Stimulated activated CD4-positive, alpha-beta T cell treated with anti-CD3 and anti-CD28 coated beads, Interleukin-4, amount 100 ng/mL, for 1 hour (primary cell): ENCODE measurements at places on chromosomes 5 and 9.

DNA sequence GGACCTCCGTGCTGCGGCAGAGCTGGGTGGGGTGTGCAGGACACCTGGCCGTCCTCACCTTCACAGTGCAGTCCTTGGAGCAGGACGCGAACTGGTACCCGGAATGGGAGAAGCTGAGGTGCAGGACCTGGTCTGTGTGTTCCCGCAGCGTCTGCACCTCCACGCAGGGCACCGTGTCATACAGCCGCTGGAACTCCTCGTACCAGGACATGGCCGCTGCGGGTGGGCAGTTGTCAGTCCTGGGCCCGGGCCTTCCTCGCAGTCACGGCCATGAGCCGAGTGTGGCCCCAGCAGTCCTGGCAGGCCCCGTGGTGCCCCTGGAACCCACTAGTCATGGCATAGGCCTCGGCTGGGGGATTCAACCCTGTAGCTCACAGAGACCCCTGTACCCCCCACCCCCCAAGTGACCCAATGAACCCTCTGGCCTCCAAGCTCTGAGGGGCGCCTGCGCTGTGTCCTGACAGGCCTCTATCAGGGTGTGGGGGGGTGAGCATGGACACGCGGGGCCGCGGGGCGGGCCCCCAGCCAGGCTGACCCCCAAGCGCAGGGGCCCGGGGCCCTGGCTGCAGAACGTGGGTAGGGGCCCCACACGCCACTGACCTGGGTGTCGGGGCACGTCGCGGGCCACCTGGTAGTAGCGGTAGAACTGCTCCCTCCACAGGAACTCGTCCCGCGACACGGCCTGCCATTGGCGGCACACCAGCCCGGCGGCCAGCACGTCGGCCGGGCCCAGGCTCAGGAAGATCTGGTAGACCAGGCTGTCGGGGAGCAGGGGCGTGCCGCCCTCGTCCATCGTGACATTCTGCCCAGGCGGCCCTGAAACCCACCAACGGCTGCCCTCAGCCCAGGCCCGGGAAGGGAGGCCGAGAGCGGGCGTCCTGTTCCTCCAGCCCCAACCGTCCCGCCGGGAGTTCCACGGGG is 987 bp downstream of the FBXW5 start:
- peak; percentile 31 for DNase-seq

- no peak for DNase-seq
These were observed 75.0 kb upstream of the SAP30L start for GRCh38 chr5:154370813-154371212.

- no peak for DNase-seq
These were observed 15.6 kb downstream of the FCN2 start for GRCh38 chr9:134895908-134896833.

GRCh38 chr5:93219641-93220145 is 361.3 kb downstream of the NR2F1-AS1 start:
- no peak for DNase-seq

DNA sequence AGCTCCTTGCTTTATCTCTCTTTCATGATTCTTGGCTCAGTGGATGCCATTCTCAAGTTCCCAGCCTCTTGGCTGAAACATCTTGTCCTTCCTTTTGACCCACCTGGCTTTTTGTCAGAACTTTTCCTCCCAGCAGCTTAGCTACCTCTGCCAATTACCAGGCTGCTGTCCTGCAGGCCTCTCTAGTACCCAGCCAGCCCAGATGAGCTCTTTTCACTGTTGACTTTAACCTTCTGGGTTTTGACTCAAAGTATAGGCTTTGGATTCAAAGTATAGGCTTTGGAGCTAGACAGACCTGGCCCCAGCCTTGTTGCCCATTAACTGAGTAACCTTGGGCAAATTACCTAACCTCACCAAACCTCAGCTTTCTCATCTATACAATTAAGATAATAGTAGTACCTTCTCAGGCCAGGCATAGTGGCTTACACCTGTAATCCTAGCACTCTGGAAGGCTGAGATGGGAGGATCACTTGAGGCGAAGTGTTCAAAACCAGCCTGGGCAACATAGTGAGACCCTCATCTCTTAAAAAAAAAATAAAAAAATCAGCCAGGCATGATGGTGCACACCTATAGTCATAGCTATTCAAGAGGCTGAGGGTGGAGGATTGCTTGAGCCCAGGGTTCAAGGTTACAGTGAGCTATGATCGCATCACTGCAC is 6.6 kb upstream of the TMEFF1 start:
- no peak for DNase-seq

- DNase-seq: no peak
These were observed 71.6 kb downstream of the ERCC6L2 start for GRCh38 chr9:95947118-95947517.

DNA sequence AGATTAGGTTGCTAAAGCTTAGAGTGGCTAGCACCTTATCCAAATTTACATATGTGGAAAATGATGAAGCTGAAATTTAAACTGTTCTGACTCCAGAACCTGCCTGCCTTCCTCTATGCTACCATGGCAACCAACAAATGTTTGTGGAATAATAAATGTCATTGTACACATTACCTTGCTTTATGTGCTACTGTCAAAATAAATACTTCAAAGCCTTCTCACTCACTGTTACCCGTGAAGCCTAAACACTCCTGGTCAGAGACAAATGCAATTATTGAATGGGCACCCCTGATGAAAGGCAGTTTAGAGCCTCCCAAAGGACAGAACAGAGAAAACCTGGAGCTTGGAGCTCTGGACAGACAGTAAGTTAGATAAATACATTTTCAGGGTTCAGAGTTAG is 158.6 kb downstream of the FAM114A2 start:
- DNase-seq: no peak

DNA sequence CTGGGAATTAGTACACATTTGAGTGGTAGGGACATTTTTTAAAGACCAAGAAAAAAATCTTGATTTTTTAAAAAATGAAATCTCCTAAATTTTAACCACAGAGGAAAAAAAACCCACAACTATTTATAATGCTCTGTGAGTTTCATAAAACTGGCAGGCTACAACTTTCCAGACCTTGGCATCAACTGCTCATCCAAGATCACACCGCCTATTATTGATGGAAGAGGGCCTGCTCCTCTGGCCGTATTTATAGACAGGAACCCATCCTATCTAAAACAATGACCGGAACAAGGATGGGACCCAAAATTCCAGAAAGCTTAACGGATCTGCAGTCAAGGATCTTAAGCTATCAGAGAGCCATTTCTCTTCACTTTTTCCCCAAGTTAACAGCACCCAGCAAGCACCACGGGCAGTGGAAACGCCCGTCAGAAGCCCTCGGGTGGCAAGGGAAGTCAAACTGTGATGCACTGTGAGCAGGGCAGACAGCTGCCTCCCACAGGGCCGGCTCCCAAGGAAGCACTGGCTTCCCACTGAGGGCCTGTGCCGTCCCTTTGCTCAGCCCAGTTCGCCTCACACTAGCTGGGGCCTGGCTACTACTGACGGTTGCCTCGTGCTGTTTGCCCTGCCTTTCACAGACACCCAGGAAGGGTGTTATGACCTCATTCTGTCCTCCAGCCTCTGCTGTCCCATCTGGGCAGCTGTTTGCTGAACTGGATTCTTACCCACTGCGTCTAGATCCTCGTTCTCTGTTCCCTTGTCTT is 62.8 kb downstream of the CDC14B start:
- DNase-seq: no peak

DNA sequence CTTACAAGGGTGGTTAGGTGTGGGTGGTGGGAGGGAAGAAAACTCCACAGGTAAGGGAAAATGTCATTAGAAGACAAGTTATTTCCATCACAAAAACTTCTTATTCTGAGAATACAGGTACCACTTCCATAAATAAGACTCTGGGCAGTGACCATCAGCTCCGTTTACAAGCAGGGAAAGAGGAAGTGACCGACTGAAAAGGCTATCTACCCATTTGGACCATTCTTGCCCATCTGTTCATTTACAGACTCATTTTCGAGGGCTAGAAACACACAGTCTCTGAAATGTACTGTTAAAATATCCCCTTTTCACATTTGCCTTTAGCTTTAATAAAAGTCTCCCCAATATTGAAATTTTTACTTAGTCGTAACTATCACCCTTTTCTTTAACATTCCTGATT is 79.5 kb downstream of the TTC39B start:
- no peak for DNase-seq

DNA sequence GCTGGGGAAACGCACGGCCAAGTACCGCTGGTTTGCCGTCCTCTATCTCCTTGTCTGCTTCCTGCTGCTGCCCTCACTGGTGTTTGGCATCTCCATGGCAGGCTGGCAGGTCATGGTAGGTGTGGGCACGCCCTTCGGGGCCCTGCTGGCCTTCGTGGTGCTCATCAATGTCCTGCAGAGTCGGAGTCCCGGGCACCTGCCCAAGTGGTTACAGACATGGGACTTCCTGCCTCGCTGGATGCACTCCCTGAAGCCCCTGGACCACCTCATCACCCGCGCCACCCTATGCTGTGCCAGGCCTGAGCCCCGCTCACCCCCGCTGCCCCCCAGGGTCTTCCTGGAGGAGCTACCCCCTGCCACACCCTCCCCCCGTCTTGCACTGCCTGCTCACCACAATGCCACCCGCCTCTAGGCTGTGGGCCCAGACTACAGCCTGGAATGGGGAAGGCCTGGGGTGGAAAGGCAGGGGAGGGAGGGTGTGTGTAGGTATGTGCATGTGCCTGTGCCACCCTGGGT is 2.5 kb downstream of the PFN3 start:
- no peak for DNase-seq

GRCh38 chr5:15621094-15621493 is 121.1 kb downstream of the FBXL7 start:
- DNase-seq: no peak

- DNase-seq: peak; percentile 11
These were observed 33.2 kb downstream of the GRIN3A start for GRCh38 chr9:101705135-101705661.

DNA sequence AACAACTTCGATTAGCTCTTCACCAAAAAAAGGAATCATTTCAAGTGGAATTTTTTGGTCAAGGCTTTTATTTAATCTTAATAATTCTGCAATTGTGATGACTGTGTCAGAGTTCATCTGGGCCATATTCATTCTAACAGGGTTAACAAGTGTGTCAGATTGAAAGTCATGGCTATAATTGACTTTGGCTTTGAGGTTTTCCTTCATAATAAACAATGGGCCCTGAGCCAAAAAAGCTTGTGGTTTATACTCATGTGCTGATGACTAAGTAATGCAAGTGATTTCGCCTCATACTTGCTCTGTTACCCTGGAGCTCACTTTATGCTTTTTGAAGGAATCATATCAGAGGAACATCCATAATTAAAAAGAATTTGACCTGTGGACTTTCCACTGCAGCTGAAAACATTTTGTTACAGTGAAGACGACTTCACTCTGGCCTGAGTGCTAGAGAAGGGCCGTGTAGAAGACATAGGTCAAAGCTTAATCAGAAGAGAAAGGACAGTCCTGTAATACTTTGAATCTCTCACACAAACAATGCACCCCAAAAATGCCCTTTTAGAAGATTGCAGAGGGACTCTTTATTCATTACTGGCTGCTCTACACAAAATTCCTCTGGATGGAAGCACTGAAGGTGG is 101.7 kb downstream of the GDNF start:
- no peak for DNase-seq

DNA sequence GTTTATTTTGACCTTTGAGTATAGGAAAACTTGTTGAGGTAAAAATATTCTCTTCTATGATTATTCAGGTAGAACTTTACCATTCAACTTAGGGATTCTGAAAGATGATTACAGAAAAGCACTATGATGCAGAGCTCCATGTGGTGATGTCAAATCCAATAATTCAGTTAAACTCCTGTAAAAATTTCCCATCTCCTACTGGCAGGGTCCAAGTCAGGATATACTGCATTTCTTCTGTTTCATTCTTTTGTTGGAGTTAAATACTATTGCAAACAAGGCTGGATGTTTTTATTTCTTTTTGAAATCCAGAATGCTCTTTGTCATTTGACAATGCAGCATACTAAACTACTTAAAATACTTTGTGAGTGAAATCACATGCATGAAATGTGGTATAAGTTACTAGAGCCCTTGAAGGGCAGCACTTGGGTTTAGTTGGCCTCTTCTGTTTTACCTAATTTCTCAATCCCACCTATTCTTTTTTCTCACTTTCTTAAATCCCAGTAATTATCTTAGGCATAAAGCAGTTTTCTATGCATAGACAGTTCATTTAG is 204.5 kb downstream of the FBXL7 start:
- no peak for DNase-seq

DNA sequence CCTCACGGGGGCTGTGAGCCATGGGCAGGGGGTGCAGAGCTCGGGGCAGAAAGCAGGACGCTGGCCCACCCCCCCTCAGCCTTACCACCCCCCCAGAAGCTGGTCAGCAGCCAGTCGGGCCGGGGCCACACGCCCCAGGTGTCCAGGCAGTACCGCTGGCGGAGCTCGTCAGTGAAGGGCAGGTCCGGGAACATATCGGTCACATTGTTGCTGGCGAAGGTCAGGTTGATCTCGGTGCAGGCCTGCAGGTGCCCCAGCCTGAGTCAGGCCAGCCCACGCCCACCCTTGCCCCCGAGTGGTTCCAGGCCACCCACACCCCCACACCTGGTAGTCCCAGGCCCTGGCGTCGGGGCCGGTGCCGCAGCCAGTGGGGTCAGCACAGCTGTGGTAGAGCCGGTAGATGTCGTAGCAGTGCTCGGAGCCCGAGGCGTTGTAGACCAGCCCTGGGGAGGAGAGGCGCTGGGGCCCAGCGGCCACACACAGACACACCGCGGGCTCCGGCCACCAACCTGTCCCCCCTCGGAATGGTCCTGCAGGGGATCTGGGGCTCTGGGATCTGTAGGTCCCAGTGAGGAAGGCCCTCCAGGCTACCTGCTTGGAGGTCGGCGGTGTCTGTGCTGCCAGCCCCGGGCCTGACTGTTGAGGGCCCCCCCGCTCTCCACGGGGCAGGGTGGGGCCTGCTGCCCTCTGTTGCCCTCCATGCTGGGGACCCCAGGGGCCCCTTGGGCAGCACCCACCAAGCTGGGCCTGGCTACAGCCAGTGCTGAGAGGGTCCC is 2.6 kb downstream of the DPP7 start:
- DNase-seq: no peak

DNA sequence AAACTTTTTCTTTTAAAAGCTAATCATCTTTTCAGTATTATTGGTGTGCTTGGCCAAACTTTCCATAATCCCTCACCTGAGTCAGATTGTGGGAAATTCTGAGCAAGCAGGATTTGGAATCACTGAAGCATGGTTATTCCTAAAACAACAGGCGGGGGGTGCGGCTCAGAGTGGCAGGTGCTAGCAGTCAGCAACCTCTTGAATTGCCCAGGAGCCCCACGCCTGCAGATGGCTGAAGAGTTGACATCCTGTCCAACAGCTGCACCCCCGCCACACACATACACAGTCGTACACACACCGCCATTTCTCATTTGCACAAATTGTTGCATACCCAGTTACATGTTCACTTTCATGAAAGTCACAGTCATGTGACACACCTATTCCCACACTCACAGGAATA is 96.6 kb downstream of the LHX2 start:
- DNase-seq: no peak

- no peak for DNase-seq
These were observed 13.6 kb upstream of the PHF19 start for GRCh38 chr9:120890320-120891244.

DNA sequence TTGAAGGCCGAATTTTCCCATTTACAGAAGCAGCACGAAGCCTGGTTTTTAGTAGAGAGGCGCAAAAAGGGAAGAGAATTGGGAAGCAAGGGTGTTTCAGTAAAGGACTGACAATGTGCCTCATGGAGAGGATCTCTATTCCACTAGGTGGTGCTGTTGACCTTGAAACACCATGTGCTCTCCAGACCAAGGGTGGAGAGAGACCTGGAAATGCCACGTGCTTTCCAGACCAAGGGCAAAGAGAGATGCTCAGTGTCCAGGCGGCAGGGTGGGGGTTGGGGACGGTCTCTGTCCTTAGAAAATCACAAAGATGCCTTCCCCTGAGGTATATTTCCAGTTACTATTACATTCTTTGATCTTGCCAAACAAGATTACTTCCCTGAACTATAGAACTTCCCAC is 425.3 kb downstream of the CSNK1G3 start:
- DNase-seq: no peak

GRCh38 chr5:673831-674629 is 19.1 kb downstream of the TPPP start:
- DNase-seq: no peak
